Germinal center (tissue), 1 donor: ENCODE measurements at places on chromosomes 7 and 10.

DNA sequence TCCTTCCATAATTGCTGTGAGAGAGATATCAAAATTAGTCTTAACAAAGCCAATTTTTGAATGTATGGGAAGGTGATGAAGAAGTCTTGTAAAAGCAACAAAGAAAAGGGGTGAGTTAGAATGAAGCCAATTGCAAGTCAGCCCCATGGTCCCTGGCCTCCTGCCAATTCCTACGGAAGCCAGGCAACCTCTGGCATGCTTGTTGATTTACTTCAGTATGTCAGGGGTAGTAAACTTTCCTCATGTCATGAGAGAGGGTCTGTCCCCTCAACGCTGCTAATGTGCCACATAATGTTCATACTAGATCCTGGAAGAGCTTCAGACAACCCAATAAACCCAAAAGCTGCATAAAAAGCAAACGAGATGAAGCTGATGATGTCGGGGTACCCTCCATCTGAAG, 159.1 kb upstream of the YAE1 start:
- DNase-seq: no peak

- no peak for DNase-seq
These were observed 57.8 kb downstream of the BAMBI start for GRCh38 chr10:28734938-28735759.

GRCh38 chr10:6027929-6028328, 34.2 kb downstream of the IL2RA start:
- no peak for DNase-seq

DNA sequence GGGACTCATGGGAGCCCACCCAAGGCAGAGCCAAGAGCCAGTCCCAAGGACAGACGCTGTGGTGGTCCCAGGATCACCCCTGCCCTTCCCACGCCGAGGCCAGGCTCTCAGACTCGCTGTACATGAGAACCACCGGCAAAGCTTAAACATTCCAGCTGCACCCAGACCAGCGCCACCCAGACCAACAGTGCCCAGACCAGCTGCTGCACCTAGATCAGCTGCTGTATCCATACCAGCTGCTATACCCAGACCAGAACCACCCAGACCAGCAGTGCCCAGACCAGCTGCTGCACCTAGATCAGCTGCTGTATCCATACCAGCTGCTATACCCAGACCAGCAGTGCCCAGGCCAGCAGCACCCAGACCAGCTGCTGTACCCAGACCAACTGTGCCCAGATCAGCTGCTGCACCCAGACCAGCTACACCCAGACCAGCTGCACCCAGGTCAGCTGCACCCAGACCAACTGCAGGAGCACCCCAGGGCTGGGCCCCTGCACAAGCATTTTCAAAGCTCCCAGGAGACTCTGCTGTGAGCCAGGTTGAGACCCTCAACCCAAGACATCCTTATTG, 47.9 kb upstream of the CNPY1 start:
- DNase-seq: no peak

- DNase-seq: no peak
These were observed 5.0 kb upstream of the CALML5 start for GRCh38 chr10:5504146-5505072.

DNA sequence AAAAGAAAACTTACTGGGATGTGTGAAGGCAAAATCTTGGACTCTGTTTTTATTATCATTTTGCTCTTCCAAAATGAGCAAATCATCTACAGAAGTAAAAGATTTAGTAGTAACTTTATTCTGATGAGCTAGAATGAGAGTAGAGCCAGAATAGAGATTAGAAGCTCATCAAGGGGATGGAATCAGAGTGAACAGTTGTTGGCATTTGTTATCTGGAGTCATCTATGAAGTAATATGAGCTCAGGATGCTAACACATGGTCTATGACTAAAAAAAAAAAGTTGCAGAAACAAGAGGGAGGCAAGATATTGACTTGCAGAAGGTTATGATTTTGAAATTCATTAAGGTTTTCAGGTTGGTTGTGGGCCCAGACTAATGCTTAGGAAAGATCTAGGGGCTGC, 409.1 kb upstream of the ETV1 start:
- no peak for DNase-seq

GRCh38 chr10:24374134-24374915, 165.4 kb downstream of the KIAA1217 start:
- no peak for DNase-seq
